ENCODE measurements at places on chromosomes 6 and 20.
A peak's percentile ranks its signal among the peaks of the same experiment; 100 is the strongest.

- peak; percentile 88 for DNase-seq
Measured at GRCh38 chr6:48141975-48142374, 31.0 kb upstream of the PTCHD4 start.

DNA sequence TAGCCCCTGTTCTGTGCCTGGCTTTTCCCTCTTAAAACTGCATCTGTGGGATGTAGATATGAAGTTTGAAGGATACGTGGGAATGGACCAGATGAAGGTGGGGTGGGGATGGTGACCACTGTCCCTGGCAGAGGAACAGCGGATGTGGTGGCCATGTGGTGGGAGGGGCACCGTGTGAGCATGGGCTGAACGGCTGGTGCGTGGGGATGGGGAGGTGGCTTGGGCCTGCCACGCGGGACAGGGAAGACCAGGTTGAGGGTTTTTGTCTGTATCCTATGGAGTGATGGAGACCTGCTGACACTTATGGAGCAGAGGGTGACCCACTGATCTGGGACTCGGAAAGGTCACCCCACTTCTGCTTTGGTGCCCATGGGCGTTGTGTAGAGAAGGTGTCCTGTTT, 19.2 kb downstream of the PHACTR3 start:
- DNase-seq, result no peak

DNA sequence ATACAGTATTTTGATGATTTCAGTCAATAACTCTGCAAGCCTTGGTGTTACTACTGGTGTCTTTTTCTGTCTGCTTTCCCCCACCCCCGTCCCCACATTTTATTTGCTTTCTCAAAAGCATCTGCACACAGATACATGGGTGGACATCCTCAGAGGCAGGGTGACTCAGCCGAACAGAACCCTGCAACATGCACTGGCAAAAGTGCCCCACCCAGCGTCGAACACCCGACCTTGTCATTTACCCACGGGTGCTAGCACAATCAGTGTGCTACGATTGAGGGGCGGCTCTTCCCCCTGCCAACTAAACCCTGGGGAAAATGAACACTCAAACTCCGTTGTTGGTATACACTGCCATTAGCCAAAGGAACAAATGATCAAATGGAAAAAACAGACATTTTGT, 115.9 kb upstream of the NAA20 start:
- no peak for DNase-seq

GRCh38 chr6:41477572-41477971, 68.6 kb upstream of the FOXP4 start:
- no peak for DNase-seq

GRCh38 chr6:5099537-5099936, 14.4 kb downstream of the PPP1R3G start:
- no peak for DNase-seq

GRCh38 chr6:69038841-69039240, 403.8 kb downstream of the ADGRB3 start:
- no peak for DNase-seq

DNA sequence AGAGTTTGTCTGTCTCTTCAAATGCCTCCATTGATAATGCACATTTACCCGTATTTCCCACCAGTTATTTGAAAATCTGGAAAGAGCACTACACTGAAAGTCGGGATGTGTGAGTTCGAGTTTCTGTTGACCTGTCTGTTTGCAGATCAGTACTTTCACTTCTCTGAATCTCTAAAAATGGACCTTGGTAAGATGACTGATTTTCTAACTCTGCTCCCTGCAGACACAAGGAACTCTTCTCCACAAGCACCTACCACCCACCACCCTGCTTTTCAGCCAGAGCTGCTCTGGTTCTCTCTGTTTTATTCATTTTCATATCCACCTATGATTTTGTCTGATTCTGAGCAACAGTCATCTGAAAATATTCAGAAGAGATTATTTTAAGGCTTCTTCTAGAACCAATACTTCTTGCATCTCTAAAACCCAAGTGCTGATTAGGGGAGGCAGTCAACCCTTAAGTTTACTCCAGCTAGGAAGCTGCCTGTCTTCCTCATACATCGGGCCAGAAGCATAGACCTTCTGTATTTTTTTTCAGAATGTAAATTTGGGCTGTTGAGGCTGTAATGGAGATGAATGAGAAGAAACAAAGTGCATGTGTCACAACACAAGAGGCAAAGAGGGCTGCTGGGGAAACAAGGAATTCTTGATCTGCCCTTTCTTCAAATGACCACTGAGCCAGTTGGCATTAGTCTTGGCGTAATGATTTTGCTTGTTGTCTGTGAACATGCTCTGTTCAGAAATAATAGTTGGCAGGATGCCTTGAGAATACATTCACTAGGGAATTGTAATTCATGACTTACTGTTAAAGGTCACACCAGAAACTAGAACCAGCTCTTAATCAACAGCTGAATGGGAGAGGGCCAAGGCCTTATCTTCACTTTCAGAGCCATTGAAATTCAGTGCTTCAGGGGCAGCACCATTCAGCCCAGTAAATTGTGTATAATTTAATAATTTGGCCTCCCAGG, 85.4 kb upstream of the MYLIP start:
- no peak for DNase-seq

- DNase-seq, result no peak
Measured at GRCh38 chr6:148840256-148840655, 93.4 kb downstream of the UST start.

- DNase-seq, result no peak
Measured at GRCh38 chr20:35586751-35587425, 28.7 kb upstream of the SPAG4 start.

GRCh38 chr6:153852481-153852880, 186.6 kb upstream of the OPRM1 start:
- DNase-seq, result no peak

DNA sequence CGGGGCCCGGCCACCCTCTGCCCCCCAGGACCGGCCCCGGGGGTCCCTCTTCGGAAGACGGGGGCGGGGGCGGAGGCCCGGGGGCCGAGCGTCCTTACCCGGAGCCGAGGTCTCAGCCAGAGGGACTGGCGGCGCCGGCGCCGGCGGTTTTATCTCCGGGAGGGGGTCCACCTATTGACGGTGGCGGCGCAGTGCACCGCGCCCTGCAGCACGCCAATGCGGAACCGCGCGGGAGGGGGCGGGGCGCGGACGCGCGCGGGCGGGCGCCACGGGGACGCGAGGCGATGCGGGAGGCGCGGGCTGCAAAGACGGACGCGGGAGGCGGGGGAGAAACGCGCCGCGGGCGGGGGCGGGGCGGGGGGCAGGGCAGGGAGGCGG, at the start of gene EEF1A2:
EEF1A2 (minus strand) TSS at position 124 of the 378 bp plus-strand sequence. CDS start 1,320 bp downstream, outside the sequence.
- DNase-seq, result peak; percentile 33
